ENCODE measurements at places on chromosomes 4 and X.

- DNase-seq, result no peak
Observed at GRCh38 chr4:137819964-137820383, 287.7 kb upstream of the PCDH18 start.

DNA sequence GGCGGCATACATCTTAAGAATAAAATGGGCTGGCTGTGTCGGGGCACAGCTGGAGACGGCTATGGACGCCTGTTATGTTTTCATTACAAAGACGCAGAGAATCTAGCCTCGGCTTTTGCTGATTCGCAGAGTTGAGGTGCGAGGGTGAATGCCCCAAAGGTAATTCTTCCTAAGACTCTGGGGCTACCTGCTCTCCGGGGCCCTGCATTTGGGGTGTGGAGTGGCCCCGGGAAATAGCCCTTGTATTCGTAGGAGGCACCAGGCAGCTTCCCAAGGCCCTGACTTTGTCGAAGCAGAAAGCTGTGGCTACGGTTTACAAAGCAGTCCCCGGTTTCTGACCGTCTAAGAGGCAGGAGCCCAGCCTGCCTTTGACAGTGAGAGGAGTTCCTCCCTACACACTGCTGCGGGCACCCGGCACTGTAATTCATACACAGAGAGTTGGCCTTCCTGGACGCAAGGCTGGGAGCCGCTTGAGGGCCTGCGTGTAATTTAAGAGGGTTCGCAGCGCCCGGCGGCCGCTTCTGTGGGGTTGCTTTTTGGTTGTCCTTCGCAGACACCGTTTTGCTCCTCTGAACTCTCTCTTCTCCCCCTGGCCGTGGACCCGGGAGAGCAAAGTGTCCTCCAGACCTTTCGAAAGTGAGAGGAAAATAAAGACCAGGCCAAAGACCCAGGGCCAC, 1.9 kb downstream of the SHOX start:
- no peak for DNase-seq

GRCh38 chrX:63746278-63746677, 38.7 kb downstream of the ARHGEF9 start:
- DNase-seq, result no peak

DNA sequence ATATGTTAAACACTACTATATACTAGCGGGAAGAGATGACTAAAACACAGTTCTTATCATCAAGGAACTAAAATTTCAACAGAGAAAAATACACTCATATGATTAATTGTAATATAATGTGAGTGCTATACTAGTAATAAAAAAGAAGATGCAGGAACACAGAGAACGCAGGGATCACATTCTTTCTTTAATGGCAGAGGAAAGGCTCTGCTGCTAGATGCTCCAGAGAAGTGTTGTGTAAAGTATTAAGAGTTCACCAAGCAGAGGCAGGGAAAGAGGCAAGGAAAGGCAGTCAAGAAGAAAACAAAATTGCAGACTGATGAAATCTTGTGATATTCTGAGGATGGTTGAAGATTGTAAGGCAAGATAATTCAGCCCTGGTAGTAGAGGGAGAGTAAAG, 394.7 kb downstream of the PDGFC start:
- no peak for DNase-seq

DNA sequence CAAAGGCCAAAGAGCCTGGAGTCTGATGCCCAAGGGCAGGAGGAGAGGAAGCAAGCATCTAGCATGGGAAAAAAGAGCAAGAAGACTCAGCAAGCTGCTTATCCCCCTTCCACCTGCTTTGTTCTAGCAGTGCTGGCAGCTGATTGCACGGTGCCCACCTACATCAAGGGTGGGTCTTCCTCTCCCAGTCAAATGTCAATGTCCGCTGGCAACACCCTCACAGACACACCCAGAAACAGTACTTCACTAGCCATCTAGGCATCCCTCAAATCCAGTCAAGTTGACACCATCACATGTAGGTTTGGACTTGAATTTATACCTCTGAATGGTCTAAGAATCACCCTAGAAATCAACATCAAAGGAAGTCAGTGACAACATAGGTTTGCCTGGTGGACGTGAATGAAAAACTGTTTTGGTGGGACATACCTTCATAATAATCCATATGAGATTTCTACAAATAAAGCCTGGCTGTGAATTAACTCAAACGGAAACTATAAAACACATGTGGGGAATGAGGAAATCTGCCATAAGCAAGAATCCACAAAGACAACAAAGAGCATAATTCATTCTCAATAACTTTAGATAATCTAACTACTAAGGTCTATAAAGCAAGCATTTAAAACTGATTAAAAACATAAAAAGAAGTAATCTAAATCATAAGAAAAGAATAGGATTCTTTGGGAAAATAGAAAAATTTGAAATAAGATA, 185.8 kb upstream of the JADE1 start:
- no peak for DNase-seq

- DNase-seq, result no peak
Observed at GRCh38 chr4:74794382-74795010, at the start of gene BTC. Gene BTC (minus strand): TSS chr4:74794523. CDS start chr4:74794325, 198 bp downstream.

DNA sequence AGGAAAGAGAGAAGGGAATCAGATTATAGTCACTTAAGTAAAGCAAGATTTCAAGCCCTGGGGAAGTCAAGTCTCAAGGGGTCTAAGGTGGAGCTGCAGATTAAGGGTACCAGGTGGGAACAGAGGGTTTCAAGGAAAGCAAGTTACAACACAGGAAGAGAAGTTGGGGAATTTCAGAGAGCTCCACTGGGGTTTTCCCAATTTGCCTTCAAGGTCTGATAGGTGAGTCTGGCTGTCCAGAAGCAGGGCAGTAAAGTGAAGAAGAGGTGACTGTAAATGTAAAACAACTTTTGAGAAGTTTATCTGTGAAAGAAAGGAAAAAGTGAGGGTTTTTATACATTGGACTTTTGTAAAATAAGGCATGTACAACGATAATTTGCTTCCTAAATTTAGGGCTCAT, 37.1 kb upstream of the TRPC3 start:
- DNase-seq, result no peak

GRCh38 chr4:77833126-77833724, 14.1 kb upstream of the CNOT6L start:
- DNase-seq, result no peak

GRCh38 chrX:41445171-41445570, 2.0 kb upstream of the NYX start:
- no peak for DNase-seq

DNA sequence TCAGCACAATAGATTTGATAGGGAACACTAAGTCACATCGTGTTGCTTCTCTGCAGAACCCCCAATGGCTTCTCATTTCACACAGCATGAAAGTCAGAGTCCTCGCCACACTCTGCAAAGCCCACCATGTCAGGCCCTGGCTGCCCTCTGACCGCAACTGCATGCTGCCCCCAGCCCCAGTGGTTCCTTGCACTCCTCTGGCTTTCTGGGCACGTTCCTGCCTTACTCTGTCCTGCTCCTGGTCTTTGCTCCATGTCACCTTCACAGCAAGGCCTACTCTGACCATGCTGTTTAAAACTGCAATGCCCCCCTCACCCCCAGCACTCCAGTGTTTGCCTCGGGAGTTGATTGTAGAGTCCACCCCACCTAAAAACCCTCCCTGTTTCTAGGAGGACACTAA, 78.1 kb downstream of the EVC start:
- DNase-seq, result no peak

DNA sequence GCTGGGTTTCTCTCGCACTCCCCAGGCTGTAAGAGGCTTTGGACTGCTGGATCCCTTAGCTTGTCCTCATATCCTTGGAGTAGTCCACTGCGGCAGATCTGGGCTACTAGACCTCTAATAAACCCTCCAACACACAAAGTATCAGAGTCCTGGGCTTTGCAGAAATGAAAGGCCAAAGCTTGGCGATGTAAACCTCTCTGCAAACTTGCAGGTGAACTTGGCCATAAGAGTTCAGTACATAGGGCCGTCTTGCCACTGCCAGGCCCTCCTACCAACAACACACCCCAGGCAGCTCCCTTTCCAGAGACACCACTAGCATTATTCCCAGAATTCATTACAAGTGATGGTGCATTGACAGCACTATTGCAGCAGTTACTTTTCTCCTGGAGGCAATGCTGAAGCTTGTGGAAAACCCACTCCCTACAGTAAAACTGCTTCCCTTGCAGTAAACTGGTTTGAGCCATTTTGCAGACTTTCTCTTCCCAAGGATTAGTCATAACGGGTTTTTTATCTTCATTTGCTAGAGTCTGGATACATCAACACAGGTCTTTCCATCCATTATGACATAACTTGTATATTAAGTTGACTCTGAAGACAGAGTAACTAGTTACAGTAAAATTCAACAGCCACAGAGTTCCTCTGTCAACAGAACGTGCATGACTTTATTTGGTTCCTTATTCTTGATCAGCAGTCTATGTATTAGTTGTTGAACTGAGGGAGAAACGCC, 2.4 kb downstream of the ANKRD50 start:
- DNase-seq, result no peak

DNA sequence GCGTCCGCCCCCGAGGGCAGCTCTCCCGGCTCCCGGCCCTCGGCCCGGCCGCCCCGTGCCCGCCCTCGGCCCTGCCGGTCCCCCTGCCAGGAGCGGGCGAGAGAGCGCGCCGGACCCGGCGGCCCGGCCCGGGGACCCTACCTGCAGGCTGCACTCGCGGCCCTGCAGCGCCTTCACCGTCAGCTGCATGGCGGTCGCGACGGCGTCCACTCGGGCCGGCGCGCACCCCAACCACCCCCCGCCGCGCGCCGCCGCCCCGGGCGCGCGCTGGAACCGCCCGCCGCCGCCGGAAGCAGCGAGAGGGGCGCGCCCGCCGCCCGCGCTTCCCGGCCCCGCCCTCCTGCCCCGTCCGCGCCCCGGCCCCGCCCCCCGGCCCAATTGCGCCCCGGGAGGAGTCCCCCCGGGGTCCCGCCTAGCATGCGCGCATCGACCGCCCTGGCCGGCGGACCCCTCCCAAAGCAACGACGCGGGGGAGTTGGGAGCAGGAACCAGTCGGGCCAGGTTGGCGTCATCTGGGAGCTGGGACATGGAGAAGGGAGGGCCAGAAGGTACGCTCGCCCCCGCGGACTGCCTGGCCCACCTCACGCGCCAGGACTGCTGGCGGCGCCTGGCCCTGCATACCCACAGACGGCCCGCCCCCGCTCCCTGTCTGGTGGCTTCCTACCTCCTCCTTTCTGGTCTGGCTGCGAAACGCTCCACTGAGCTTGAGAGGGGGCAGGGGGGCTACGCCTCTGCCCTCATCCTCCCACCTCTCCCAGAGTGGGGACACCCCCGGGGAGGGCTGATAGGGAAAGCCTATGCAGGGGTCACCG, at the start of gene UBL4A:
TSS of gene UBL4A (minus strand) at position 220 of the 812 bp plus-strand sequence. CDS start at position 189, 31 bp downstream.
- DNase-seq, result no peak

- DNase-seq, result no peak
Observed at GRCh38 chrX:8147226-8147625, 23.8 kb downstream of the VCX2 start.

GRCh38 chrX:83845397-83845796, 15.5 kb upstream of the CYLC1 start:
- DNase-seq, result no peak

DNA sequence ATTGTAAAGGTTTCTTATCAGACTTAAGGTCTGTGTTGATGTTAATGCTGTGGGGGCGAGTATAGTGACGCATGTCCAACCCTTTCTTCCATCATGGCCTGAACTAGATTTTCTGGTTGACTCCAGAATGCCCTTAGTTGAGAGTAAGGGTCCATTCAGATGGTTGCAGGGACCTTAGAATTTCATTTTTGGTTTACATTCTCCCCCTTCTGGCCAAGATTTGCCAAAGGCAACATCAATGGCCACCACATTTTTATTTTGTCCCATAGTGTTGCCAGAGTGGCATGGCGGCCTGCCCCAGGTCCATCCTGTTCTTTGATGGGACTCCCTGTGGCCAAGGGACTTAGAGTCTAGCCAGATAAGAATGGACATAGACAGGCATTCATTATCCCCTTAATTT, 368.5 kb downstream of the GPM6A start:
- DNase-seq, result no peak

GRCh38 chrX:153244767-153245166, 65.7 kb downstream of the MAGEA1 start:
- DNase-seq, result no peak

- no peak for DNase-seq
Observed at GRCh38 chrX:54359408-54359807, 1.6 kb upstream of the WNK3 start.

DNA sequence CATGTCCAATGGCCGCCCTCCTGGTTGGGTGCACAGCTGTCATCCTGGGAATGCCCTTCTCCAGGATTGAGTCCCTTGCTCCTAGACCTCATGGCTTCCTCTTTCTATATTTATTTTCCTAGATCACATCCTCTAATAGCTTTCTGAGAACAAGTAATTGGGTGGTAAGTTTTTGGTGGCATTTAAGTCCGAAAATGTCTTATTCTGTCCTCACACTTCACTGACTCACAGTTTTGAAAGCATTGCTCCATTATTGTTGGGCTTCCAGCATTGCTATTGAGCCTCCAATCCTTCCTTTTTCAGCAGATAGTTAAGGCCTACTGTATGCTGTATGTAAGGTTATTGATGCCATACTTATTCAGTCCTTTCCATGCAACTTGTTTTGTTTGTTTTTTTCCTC, 25.9 kb downstream of the PGM2 start:
- no peak for DNase-seq

DNA sequence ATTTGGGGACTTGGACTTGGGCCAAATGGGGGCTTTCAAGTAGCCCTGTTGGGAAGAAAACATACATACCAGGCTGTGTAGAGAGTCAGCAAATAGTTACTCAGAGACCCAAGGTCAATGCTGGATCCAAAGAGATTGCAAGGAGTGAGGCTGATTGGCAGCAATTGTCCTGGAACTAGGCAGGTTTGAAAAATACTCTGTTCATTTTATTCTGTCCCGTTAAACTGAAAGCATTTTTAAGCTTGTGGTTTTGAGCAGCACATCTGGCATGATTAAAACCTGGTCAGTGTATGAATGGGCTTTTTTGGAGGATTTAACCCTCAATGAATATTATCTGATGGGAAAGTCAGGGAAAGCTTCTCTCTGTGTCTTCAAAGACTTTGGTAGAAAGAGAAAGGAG, 294.3 kb upstream of the BOD1L1 start:
- no peak for DNase-seq

GRCh38 chrX:42028109-42028508, 104.8 kb upstream of the CASK start:
- no peak for DNase-seq

DNA sequence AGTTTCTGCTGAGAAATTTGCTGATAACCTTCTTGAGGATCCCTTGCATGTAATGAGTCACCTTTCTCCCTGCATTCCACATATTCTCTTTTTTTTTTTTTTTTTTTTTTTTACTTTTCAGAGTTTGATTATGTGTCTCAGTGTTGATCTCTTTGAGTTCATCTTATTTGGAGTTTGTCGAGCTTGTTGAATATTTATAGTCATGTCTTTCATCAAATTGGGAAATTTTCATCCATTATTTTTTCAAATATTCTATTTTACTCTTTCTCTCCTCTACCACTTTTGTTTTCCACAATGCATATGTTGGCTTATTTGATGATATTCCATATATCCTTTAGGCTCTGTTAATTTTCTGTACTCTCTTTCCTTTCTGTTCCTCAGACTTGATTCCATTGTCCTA, 136.1 kb downstream of the MAD2L1 start:
- no peak for DNase-seq

All from stimulated activated CD8-positive, alpha-beta memory T cell treated with anti-CD3 and anti-CD28 coated beads, Interleukin-4, amount 100 ng/mL, for 1 hour (primary cell).